Stimulated activated CD8-positive, alpha-beta memory T cell treated with anti-CD3 and anti-CD28 coated beads, Interleukin-15, amount 100 ng/mL, for 4 hours (primary cell): ENCODE measurements at places on chromosomes 1 and 21.

- DNase-seq = peak; percentile 70
These were observed at the start of gene C1orf216 for GRCh38 chr1:35718492-35719336. C1orf216 (minus strand) TSS chr1:35718884; CDS start chr1:35716321, 2,563 bp downstream.

DNA sequence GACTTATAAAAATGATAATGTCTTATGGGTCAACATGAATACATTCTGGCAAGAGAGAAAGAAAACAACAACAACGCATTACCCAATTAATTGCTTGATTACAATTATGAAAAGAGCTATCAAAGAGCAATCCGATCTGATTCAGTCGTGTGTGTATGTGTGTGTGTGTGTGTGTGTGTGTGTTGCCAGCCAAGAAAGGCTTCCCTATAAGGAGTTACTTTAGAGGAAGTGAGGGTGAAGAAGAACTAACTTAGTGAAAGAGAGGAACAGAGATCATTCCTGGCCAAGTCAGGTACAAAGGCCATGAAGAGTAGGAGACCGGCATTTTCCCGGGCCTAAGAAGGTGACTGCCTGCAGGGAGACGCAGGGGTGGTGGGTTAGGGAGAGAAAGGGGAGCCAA, 9.4 kb downstream of the TMEM35B start:
- DNase-seq = no peak

GRCh38 chr1:9009438-9010370, 16.5 kb downstream of the SLC2A7 start:
- DNase-seq = no peak

GRCh38 chr1:234963904-234964702, 164.5 kb downstream of the TOMM20 start:
- no peak for DNase-seq

DNA sequence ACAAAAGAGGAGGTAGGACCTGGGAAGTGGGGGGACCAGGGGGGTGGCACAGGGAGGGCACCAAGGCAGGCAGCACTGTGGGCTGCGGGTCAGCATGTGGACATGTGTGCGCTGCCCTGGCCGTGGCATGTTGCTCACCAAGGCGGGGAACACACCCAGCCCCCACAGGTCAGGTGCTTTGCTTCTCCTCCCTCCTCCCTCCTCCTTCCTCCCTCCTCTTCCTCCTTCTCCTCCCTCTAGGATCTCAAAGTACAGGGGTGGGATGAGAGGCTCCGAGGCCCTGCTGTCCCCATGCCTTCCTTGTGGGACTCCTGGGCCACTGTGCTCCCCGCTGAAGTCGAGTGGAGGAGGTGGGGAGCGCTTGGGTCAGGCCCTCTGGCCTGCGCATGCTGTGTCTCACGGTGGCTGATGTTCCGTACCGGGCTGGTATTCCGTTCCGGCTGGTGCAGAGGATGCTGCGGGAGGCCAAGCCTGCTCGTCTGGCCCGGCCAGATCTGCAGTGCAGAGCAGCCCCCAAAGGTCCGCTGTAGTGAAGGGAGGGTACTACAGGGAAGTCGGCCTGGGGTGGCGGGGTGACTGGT, 26.6 kb downstream of the SPSB1 start:
- DNase-seq = no peak

GRCh38 chr1:153548722-153549688, at the start of gene S100A3:
S100A3 (minus strand) TSS chr1:153549258; CDS start chr1:153548485, 773 bp downstream.
- DNase-seq = no peak

DNA sequence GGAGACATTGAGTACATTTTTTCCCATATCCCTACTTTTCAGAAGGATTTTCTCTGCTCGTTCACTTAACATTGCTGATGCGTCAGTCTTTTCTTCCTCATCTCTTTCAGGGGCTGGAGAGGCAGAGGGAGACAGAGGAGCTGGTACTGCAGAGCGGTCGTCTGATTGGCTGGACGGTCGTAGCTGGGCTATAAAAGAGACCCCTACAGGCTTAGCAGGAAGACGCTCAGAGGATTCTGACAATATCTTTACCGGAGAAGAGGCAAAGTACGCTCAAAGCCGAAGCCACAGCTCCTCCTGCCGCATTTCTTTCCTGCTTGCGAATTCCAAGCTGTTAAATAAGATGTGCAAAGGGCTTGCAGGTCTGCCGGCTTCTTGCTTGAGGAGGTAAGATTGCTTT, at the start of gene RGS4:
TSS of gene RGS4 (plus strand) at position 220 of the 400 bp plus-strand sequence. CDS start at position 344, 124 bp downstream.
- no peak for DNase-seq

DNA sequence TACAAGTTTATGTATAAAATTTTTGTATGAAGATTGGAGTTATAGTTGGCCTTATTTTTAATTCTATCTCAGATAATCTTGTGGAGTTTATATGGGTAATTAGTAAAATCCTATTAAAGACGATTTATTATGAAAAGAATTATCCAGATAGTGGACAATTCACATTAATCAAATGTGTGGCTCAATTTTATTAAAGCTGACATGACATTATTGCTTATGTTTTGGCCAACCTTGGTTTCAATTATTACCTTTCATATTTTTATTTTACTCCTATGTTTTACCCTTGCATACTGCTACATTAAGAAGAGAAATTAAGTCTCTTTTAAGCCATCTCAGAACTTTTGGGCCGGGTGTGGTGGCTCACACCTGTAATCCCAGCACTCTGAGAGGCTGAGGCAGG, 110.0 kb downstream of the ITSN1 start:
- DNase-seq = no peak

- DNase-seq = no peak
These were observed 119.4 kb upstream of the RRP15 start for GRCh38 chr1:218165701-218166114.

- no peak for DNase-seq
These were observed 652 bp downstream of the HAX1 start for GRCh38 chr1:154272999-154273563.

- no peak for DNase-seq
These were observed 124.5 kb upstream of the DPYD start for GRCh38 chr1:98045211-98045766.

- DNase-seq = no peak
These were observed 32.5 kb upstream of the ASPM start for GRCh38 chr1:197178998-197179397.

- DNase-seq = no peak
These were observed 5.6 kb downstream of the JAK1 start for GRCh38 chr1:64960731-64961130.

DNA sequence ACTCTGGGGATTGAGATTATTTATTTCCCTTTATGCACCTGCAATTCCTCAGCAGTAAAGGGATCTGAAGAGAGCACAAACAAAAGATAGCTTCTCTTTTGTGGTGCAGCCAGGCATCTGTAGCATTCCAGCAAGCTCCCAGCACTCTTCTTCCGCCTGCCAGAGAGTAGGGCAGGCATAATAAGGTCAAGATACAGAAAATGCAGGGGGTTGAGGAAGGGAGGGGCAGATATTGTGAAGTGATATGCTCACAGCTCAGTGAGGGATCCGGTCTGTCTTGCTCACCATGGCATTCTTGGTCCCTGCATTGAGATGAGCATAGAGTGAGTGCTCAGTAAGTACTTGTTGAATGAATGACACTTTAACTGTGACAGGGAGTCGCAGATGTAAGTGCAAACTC, 23.9 kb downstream of the FASLG start:
- DNase-seq = no peak
